Activated CD8-positive, alpha-beta T cell treated with anti-CD3 and anti-CD28 coated beads, Interleukin-2, amount 10 ng/mL, durations not matched to agents 7 days and 5 days (primary cell): ENCODE measurements at places on chromosomes 1 and 21. TPM values are rescaled to one million over a fixed set of nuclear protein-coding genes. Genes with fewer than 3 reads are reported as not detected.

Gene PRELP
- total RNA-seq = not detected

Gene SLC35F3
- 35.7 TPM for total RNA-seq

- no peak for DNase-seq
Measured at GRCh38 chr1:56468518-56468917, 110.8 kb downstream of the PLPP3 start.

GRCh38 chr1:239891621-239892358 lies 199.9 kb upstream of the FMN2 start:
- DNase-seq = no peak

GRCh38 chr1:244862354-244862698 lies 2.0 kb downstream of the HNRNPU start:
- DNase-seq = no peak

- peak; percentile 70 for DNase-seq
Measured at GRCh38 chr1:58783090-58783992, 506 bp downstream of the JUN start.

DNA sequence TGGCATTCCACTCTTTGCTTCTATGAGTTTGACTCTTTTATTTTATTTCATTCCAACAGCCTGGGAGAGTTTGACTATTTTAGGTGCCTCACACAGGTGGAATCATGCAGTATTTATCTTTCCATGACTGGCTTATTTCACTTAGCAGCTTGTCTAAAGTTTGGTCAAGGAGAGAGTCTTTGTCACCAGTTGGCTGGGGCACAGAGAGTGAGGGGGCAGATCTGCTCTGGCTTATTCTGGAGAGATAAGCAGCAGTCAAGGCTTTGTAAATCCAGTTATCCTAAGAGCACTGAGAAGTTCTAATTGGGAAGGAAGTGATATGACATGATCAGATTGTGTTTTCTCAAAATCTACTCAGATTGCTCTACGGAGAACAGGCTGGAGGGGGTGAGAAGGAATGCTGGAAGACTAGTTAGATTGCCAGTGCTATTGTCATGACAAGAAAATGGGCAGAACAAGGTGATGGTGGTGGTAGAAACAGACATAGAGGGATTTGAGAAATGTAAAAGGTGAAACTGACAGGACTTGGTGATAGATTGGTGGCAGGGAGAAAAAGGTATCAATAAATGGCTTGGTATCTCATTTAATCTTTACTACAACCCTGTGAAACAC lies 12.1 kb upstream of the CTTNBP2NL start:
- no peak for DNase-seq

DNA sequence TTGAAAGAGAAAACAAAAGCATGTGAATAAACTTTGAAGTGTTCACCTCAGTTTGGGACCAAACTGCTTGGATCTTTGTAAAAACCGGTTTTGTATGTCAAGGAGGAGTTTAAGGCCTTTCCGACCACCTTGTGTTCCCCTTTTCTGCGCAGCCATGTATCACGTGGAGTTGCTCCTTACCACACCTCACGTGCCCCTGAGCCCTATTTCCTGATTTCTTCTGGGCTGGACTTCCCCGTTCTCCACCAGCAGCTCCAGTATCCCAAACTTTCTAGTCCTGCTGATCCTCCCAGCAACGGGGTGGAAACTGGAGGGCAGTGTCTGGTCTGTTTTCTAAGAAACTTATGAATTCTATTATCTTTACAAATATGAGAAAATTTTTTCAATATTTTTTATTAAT lies 1.6 kb upstream of the SH3D21 start:
- DNase-seq = no peak

DNA sequence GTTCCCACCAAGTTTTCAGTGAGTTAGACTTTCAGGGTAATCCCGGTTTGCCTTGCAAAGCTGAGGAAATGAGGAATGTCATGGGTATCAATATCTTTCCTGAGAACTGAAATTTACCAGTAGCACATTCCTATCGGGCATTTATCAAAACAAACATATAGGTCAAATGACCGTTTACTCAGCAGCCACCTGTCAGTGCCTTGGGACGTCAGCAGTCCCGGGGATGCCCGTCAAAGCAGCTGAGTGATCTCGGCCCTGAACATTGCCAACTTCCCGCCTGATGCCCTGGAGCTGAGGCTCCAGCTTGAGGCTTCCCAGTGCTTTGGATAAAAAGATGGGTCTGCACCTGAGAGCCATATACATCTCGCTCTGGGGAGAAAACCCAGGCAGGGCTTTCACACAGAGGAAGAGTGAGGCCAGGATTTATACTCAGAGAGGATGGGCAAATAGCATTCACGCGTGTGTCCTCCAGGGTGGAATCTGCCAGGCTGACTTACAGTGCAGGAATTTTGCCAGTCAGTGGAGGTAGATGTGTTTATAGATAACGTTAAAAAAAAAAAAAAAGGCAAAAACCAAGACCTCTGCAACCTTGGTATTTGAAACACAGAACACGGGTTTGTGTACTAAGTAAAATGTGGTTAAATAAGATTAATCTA lies 435.7 kb upstream of the VAMP3 start:
- no peak for DNase-seq
